ENCODE measurements at places on chromosomes 3 and 15.

DNA sequence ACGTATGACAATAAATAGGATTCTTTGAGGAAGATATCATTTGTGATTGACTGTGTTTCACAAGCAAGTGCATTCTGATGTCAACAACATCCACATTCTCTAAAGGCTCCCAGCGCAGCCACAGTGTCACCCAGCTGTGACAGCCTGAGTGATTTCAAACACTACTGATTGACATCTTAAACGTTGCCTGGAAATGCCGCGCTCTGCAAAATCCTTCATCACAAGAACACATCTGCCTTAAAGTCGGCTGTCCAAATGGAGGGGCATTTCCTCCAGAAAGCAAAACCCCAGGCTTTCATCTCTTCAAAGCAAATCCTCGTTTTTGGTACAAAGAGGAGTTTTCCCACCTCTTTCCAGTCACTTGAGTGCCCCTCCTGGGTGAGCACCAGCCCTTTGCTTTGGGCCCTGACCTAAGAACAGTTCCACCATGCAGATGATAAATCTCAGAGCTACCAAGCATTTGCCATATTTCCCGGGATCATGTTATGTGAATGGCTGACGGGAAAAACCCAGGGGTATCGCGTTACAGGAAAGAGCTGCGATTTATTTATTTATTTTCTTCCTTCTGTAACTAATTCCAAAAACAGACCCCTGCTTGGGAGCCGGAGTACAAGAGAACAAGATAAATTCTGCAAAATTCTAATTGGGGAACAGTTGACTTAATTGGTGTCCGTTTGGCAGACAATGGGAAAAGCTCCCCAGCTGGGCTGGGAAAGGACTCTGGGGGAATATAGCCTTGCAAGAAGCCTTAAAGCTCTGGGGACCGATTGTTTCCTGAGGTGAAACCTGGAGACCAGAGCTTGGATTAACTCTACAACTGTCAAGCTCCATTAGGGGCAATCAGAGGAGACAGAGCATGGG is 703.8 kb upstream of the NR2F2 start:
- DNase-seq, result no peak

DNA sequence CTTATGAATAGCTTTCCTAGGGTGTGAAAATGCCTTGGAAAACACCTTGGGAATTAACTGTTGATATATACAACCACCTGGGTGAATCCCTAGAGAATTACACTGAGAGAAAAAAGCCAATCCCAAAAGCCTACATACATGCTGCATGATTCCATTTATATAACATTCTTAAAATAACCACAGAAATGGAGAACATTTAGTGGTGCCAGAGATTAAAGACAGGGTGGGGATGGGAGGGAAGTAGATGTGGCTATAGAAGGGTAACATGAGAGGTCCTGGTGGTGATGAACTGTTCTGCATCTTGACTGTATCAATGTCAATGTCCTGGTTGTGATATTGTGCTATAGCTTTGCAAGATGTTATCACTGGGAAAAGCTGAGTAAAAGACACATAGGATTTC is 291.0 kb downstream of the CLSTN2 start:
- no peak for DNase-seq

GRCh38 chr15:46548989-46549388 is 914.2 kb downstream of the SQOR start:
- DNase-seq, result no peak

DNA sequence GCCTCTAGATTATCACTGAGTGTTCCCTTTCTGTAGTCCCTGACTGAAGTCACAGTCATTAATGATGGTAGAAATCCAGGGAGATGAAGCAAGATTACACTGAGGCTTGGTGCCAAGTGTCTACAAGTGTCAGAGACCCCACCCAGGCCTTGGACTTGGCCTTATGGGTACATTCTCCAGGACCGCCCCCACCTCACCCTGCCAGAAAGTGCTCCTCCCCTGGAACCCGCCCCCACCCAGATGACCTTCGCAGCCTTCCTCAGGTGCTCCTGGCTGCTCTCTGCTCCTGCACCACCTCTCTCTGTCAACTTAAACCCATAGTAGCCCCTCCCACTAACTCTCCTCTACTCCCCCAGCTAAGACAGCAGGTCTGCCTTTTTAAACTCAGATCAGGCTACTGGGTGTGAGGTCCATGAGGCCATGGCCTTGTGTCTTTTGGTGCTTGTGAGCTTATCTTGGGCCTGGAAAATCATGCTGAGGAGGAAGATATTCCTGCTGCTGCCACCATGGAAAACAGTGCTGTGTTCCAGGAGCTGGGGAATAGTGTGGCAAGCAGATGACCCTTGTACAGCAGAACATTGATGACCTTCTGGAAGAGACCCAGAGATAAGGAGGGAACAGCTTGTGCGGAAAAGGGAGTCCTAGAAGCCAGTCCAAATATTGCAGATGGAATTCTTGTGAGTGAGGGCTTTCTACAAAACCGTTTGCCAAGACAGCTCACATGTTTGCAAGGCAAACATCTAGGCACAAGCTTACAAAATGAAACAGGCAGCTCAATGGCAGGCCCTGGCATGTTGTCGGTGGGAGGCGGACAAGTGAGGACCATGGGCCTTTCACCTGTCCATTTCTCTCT is 40.3 kb upstream of the NDUFB4 start:
- no peak for DNase-seq

DNA sequence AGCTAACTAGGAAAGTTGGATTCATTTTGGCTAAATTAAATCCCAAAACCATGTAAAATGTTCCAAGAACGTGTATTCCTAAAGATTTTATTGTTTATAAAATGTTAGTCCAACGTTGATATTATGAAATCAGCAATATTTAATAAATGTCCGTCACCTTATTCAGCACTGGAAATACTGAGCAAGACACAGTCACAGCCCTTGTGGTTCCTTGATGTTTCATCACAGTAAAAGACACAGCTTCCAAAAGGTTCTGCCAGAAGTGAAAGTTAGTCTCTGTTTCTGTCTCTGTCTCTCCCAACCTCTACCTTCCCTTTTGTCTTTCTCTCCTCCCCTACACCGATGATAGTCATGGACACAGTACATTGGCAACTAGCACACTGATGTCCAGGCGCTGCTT is 82.2 kb upstream of the BOC start:
- no peak for DNase-seq

DNA sequence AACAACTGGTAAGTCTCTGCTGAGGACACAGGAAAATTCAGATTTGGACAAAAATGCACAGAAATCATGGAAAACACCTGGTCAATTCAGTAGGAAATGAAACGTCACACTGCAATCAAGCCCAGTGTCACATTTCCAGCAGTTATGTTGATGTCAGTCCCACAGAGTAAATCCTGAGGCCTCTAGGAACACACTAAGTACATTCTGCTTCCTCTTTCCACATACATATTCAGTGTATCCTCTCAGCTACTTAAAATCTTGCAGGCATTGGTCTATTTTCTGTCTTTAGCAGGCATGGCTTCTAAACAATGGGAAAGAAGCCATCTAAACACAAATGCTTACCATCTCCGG is 207.8 kb downstream of the PLCL2 start:
- DNase-seq, result no peak

DNA sequence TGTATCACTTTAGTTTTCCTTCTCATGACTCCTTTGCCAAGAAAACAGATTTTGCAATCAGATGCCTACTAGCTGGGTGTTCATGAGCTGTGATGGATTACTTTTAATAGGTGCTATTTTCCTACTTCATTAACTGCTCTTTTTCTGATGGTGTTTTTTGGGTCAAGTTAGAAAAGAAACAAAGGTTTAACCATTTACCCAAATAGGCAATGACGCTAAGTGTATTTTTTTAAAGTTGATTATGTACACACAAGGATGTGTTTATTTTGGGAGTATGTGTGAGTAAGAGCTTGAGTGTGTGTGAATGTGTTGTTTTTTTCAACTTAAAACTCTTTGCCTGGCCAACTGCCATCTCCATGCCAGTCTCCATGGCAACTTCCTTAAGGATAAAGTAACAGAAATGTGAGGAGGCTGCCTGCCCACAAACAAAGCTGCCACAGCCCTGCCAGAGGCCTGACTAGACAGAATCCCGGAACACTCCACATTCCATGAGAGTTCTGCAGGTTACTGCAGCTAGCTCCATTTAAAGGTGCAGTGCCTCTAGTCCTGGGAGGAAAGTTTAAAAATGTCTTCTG is 215.6 kb upstream of the RBMS3 start:
- peak; percentile 97 for DNase-seq

- DNase-seq, result no peak
Observed at GRCh38 chr3:24410860-24411259, 83.8 kb downstream of the THRB start.

GRCh38 chr15:46569781-46570180 is 935.0 kb downstream of the SQOR start:
- DNase-seq, result no peak

GRCh38 chr15:46131876-46132275 is 497.0 kb downstream of the SQOR start:
- no peak for DNase-seq

- DNase-seq, result no peak
Observed at GRCh38 chr15:92033314-92033713, 179.8 kb downstream of the SLCO3A1 start.

- DNase-seq, result peak; percentile 51
Observed at GRCh38 chr3:97952280-97952679, 20.0 kb downstream of the RIOX2 start.

GRCh38 chr3:100891033-100891432 is 102.2 kb downstream of the ABI3BP start:
- DNase-seq, result no peak

- no peak for DNase-seq
Observed at GRCh38 chr3:50530001-50530970, 26.9 kb upstream of the CACNA2D2 start.

DNA sequence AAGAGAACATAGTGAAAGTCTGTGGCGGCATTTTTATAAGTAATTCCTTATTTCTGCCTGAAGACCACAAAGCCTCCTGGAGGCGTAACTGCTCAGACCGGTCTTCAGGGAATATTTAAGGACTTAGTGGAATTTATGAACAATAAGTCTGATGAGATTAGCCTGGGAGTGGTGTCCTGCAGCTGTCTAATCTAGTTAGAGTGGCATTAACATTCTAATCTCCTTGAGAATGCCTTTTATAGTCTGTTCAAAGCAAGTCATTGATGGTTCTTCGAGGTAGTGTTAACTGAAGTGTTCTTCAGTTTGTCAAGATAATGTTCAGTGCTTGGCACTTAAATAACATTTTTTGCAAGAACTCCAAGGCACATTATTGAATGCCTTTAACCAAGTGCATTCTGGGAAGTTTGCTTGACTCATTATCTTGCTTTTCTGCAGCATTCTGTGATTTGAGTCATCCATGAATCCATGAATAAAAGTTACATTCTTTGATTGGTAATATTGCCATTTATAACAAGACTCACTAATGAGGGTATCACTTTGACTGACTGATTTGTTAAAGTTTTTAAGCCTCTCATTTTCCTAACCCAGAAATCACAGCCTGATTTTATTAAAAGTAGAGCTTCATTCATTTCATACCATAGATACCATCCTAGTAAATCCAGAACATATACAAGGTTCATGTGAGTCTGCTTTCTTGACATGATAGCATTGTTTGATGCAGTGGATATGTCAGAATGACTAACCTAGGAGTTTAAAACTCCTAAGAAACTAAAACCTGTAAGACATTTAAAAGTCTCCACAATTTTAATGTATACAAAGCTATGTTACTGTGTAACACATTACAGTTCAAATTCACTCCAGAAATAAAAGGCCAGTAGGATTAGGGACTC is 12.5 kb downstream of the RBM5 start:
- no peak for DNase-seq

- DNase-seq, result no peak
Observed at GRCh38 chr3:141056751-141057171, 5.6 kb downstream of the SPSB4 start.

Measured in skeletal muscle cell (primary cell).